Mesenchymal stem cell (in vitro differentiated cells and primary cell): ENCODE measurements at places on chromosomes 2 and 18.
A peak's percentile ranks its signal among the peaks of the same experiment; 100 is the strongest.

DNA sequence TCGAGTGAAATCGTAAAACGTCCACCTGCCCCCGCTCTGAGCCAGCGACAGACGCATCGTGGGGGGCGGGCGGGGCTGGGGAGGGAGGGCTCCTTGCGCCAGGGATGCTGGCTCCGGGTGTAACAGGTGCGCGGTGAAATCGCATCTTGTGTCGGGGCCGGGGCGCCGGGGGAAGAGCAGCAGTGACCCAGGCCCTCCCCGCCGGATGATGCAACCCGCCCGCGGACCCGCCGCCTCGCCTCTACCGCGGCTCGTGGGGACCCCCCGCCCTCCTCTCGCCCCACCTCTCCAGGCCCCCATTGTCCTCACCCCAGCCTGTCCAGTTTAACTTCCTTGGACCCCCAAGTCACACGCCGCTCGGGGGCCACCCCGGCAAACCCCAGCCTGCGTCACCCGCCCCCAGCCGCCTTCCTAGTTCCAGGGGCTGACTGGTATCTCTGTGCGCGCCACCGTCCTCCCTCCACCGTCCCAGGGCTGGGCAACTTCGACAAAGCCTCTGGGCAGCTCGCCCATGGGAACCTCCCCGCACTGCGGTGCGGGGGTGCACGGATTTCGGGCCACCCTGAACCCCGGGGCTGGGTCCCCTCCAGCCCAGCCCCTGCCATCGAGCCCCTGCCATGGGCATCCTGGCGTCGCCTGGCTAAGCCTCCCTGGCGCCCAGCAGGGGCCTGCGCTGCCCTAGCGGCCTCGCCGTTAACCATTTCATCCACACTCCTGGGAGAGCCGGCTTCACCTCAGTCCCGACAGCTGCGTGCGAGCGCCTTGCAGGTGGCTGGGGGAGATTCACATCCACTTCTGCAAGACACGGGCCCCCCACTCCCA, 799 bp upstream of the KIF1A start:
- DNase-seq, result no peak

GRCh38 chr2:136917411-136917881, 152.1 kb downstream of the THSD7B start:
- no peak for DNase-seq

GRCh38 chr18:54359233-54359632, 1.5 kb downstream of the C18orf54 start:
- DNase-seq, result no peak

GRCh38 chr2:70084973-70085710, 2.1 kb upstream of the PCBP1 start:
- DNase-seq, result no peak

DNA sequence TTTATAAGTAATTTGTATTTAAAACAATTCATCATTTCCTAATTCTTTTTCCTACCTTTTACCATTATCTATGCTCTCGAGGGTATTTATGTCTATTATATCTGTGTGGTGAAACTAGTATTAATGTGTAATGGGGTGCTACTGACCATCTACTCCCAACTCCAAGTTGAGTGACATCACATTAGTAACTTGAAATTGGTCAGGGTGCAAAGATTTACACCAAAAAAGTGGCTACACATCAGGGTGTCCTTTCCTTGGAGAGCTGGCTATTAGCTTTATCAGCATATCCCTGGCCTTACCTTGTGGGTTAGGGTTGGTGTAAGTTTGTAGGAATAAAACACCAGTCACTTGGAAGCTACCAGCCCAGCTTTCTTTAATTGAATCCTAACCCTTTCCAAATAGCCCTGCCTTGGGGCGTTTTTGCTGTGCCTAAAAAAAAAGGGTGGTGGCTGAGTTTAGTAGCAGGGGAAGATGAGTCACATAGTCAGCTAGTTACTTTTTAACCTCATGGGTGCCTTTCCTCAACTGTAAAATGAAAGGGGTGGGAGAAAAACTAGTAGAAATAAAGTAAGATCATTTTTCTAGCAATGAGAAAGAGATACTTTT, 14.0 kb downstream of the ANXA4 start:
- DNase-seq, result peak; percentile 56

- DNase-seq, result no peak
Measured at GRCh38 chr2:18265614-18266586, 294.6 kb downstream of the RDH14 start.
